ENCODE measurements at places on chromosomes 6 and 20. TPM values are rescaled to one million over a fixed set of nuclear protein-coding genes. Genes with fewer than 3 reads are reported as not detected.

Gene NOX3
- polyA plus RNA-seq, result not detected

GRCh38 chr6:167650730-167651317, 175.9 kb upstream of the AFDN start:
- H3K27ac ChIP-seq, result no peak overlapping the region
- no peaks in the 10 kb centered on the region for H3K36me3 ChIP-seq
- H3K4me1 ChIP-seq, result no peaks in the 10 kb centered on the region
- H3K27me3 ChIP-seq, result peaks cover 2% of the 10 kb centered on the region
- no peak overlapping the region for H3K4me3 ChIP-seq

DNA sequence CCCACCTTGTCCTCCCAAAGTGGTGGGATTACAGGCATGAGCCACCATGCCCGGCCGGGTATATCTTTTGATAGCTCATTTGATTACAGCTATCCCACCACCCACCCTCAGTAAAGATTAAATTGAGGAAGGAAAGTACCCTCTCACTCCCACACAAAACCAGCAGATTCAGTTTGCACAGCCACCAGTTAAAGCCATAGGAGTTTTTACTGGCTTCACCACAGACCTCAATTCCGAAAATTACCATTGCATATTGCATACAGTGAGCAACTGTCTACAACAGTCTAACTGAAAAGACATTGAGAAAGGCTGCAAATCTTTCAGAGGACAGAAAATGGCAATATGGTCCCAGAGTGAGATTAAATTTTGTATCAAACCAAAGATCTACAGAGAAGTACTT, 34.9 kb downstream of the ESF1 start:
- no peak overlapping the region for H3K27ac ChIP-seq
- DNase-seq, result no peak
- H3K4me1 ChIP-seq, result no peaks in the 10 kb centered on the region
- H3K27me3 ChIP-seq, result no peaks in the 10 kb centered on the region
- H3K36me3 ChIP-seq, result peaks cover 6% of the 10 kb centered on the region

DNA sequence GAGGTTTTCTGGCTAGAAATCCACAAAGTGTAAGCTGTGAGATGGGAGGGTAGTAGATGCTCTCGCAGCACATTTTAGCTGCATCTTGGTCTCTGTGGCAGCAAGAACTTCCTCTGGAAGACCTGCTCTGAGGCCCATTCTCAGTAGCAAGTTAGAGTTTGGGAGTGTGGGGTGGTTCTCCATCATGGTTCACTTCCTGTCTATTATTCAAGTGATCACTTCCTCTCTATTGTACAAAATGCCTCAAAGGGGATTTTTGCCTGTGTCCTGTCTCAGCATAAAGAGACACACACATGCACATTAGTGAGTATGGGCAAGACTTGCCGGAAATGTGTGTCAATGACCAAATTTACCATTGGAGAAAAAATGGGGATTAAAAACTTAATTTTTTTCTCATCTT, 42.5 kb downstream of the LYRM2 start:
- H3K36me3 ChIP-seq, result peaks cover 8% of the 10 kb centered on the region
- no peak overlapping the region for H3K27ac ChIP-seq
- peaks cover 4% of the 10 kb centered on the region for H3K27me3 ChIP-seq
- no peak overlapping the region for H3K4me3 ChIP-seq

- no peak for DNase-seq
- H3K36me3 ChIP-seq, result no peaks in the 10 kb centered on the region
- peaks cover 3% of the 10 kb centered on the region for H3K27me3 ChIP-seq
These were observed 78.5 kb downstream of the TTLL2 start for GRCh38 chr6:167403427-167403826.

DNA sequence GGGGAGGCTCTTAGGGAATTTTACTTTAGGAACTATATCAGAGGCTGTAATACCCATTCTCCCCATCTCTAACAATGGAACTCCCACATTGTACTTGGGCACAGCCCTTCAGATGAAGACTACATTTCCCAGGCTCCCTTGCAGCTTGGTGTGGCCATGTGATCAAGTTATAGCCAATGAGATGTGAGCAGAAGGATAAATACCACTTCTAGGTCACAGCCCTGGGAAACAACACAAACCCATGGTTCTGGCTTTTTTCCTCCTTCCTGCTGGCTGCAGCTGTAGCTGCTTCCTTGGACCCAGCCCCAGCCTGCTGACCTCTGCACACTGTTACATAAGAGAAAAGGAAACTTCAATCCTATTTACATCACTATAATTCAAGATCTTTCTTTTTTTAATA, 445.9 kb upstream of the JARID2 start:
- no peak overlapping the region for H3K27ac ChIP-seq
- no peak overlapping the region for H3K4me3 ChIP-seq
- H3K4me1 ChIP-seq, result peaks cover 8% of the 10 kb centered on the region
- peaks cover 3% of the 10 kb centered on the region for H3K36me3 ChIP-seq
- DNase-seq, result peak; percentile 15

DNA sequence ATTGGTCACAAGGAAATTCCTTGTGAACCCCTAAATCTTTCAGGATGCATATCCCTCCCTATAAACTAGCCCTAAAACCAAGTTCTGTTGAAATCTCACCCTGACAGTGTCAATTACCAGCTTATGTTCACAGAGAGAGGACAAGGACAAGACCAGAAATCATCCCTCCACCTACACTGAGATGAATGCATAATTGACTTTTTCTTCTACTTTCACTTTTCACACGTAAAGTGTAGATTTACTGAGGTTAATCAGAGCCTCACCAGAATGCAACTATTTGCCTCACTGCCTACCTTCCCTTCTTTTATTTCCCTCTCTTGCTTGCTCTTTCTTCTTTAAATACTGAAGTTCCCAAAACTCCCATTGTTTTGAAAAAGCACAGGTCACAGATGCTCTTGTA, 15.3 kb upstream of the NKAIN2 start:
- H3K4me3 ChIP-seq, result no peak overlapping the region
- no peaks in the 10 kb centered on the region for H3K36me3 ChIP-seq
- H3K27ac ChIP-seq, result no peak overlapping the region
- H3K4me1 ChIP-seq, result no peaks in the 10 kb centered on the region

Measured in immature natural killer cell (primary cell).